ENCODE measurements at places on chromosomes 16 and 17.

GRCh38 chr16:54265575-54266107 is 20.9 kb downstream of the IRX3 start:
- DNase-seq, result no peak

DNA sequence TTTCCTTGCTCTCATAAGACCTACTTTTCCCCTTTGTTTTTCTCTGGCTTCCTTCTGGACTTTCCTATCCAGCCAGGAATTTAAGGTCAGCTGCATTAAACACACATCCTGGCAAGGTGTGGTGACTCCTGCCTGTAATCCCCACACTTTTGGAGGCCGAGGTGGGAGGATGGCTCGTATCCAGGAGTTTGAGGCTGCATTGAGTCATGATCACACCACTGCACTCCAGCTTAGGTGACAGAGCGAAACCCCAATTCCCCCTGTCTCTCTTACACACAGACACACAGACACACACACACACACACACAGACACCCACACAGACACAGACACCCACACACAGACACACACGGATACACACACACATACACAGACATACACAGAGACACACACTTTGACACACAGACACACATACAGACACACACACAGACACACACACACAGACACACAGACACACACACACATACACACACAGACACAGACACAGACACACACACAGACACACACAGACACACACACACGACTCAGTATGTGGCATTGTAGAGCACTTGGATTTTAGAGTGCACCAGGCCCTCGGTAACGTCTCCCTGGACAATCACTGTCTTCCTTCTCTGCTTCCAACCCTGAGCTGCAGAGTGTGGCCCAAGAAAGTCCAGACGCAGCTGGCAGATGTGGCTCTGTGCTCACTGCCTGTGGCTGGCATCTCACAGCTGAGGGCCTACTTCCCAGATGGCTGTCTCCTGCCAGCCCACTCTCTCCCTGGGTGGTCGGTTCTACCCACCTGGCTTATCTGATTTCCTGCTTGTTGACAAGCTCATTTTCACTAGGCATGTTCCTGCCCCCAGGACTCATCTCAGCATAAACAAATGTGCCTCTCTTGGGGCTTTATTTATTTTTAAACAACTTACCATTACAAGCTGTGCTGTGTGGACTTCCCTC is 39.0 kb downstream of the NLRP1 start:
- no peak for DNase-seq

GRCh38 chr17:61766520-61766919 is 96.8 kb downstream of the BRIP1 start:
- DNase-seq, result no peak

- peak; percentile 35 for DNase-seq
These were observed 27.1 kb upstream of the ANKFN1 start for GRCh38 chr17:56125830-56126819.

DNA sequence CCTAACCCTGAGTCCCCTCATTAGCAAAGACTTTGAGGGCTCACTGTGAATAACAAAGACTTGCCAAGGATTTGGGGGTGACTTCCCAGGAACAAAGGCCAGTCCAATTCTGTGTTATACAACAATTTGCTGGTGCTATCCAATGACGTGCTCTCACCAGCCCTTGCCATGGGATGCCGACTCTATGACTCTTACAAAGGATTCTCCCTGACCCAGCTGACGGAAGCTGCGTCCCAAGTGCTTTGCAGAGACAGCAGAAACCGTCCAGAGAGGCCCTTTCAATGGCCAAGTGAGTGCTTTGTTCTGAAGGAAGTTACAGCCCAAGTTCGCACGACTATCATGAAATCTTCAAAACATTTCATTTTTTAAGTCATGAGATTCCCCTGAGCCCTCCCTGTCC is 345.3 kb upstream of the TNRC6C start:
- no peak for DNase-seq

GRCh38 chr17:41547921-41548843 is 20.1 kb upstream of the KRT19 start:
- no peak for DNase-seq

GRCh38 chr17:17567631-17568030 is 23.9 kb downstream of the PEMT start:
- DNase-seq, result no peak

DNA sequence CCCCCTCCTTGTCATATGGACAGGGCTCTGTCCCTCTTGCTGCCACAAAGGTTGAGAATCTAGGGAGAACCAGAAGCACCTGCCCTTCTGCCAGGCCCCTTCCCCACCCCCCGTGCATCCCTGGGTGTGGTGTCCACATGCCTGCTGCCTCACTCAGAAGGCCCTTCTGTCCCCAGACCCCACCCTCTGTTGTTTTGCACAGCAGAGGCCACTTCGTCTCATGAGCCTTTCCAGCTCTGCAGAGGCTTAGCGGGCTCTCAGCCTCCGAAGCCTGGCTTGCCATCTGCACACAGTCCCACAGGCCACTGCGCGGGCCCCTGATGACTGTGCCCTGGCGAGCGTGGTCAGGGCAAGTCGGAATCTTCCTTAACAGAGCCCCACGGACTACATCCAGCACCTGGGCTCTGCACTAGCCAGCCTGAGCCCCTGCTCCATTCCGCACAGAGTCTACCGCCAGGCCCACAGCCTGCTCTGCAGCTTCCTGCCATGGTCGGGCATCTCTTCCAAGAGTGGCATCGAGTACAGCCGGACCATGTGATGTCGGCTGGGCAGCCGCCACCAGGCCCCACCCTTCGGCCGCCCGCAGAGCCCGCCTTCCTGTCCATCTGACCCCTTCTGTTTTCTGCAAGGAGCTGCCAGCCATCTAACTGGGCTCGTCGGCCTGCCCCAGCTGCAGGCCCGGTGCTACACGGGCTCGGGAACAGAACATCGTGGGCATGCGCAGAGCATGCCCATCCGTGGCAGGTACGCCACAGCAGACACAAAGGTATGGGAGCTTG is 10.8 kb downstream of the C16orf90 start:
- DNase-seq, result no peak

GRCh38 chr17:60901242-60901641 is 223.6 kb downstream of the BCAS3 start:
- DNase-seq, result no peak

- no peak for DNase-seq
These were observed 30.1 kb downstream of the FZD2 start for GRCh38 chr17:44587339-44587738.

GRCh38 chr17:17950806-17951205 is 21.4 kb downstream of the TOM1L2 start:
- no peak for DNase-seq

- peak; percentile 93 for DNase-seq
These were observed 23.0 kb upstream of the EIF1 start for GRCh38 chr17:41665566-41666236.

DNA sequence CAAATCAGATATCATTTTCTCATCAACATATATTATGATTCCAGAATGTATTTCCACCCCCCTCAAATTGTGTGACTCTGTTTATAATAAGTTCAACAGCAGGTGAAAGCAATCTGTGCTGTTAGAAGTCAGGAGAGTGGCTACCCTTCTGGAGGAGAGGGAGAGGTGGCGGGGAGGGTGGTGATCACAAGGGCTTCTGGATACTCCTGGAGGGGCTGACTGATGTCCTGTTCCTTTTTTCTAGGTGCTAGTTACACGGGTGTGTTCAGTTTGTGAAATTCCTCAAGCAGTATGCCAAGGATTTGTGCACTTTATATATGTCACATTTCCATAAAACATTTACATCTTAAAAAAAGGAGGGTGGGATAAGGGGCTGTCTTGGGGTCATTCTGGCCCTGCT is 119.1 kb downstream of the IRF8 start:
- DNase-seq, result no peak

DNA sequence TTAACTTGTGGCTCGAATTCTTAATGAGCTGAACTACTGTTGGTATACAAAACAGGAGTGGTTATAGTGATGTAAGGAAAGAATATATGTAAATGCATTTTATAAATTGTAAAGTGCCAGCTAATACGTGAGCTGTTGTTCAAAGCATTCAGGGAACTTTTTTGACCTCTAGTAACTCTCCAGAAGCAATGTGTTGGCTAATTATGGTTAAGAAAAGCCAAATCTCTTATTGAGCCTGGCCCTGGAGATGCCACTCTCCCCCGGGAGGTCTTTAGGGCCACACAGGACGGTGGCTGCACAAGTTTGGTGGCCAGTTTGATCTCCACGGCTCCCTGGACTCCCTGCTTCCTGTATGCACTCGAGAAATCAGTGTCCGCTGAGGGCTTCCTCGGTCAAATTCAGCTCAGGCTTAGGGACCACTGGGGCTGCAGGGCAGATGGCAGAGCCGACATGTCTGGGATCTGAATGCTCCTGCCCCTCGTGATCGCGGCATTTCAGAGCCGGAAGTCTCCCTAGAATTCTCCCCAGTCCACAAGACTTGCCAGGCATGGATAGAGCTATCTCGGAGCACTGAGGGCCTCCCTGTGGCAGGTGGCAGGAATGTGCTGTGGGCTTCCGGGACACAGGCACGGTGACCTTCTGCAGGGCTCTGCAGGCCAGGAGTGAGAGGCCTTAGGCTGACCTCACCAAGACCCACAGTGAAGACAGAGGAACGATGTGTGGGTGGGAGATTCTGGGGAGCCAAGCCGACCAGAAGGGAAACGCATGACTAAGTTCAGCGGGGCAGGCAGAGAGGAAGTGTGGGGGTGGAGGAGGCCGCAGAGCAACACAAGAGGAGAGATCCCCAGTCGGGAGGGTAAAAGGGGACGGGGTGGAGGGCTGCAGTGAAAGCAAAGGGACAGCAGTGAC is 18.6 kb upstream of the PITPNM3 start:
- DNase-seq, result peak; percentile 58

GRCh38 chr16:11977376-11978041 is 975 bp downstream of the SNX29 start:
- no peak for DNase-seq

- no peak for DNase-seq
These were observed 17.1 kb downstream of the C16orf74 start for GRCh38 chr16:85733839-85734170.

DNA sequence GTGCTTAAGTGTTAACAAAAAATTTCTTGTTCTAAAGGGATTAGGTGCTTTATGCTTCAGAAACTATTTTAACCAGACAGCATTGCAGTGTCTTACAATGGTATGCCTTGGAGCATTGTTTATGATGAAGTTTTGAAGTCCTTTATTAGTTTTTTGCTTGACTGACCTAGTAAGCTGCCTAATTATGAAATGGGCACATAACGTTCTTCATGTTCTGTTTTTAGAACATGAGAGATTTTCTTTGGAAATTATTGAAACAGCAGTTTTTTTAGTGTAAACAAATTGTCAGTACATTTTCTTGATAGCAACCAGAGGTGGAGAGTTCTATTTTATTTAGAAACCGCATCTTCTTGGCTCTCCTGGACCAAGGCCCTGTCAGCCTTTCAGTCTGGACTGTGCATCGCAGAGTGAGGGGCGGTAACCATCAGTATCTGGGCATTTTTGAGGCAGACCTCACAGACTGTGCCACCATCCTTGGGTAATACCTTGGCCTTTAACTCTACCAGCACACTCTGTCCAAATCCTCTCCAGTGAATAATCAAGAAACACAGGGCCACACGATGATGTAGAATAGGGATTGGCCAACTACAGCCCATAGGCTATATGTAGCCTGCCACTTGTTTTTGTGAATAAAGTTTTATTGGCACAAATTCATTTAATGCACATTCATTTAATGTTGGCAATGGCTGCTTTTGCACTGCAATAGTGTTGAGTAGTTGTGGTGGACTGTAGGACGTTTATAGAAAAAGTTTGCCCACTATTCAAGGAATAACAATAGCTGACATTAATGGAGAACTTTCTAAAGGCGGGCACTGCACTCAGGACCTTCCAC is 81.1 kb downstream of the VPS35L start:
- no peak for DNase-seq

- DNase-seq, result no peak
These were observed 12.7 kb downstream of the NDUFAF8 start for GRCh38 chr17:81251709-81252301.

- no peak for DNase-seq
These were observed 7.3 kb upstream of the IL34 start for GRCh38 chr16:70638814-70639792.

DNA sequence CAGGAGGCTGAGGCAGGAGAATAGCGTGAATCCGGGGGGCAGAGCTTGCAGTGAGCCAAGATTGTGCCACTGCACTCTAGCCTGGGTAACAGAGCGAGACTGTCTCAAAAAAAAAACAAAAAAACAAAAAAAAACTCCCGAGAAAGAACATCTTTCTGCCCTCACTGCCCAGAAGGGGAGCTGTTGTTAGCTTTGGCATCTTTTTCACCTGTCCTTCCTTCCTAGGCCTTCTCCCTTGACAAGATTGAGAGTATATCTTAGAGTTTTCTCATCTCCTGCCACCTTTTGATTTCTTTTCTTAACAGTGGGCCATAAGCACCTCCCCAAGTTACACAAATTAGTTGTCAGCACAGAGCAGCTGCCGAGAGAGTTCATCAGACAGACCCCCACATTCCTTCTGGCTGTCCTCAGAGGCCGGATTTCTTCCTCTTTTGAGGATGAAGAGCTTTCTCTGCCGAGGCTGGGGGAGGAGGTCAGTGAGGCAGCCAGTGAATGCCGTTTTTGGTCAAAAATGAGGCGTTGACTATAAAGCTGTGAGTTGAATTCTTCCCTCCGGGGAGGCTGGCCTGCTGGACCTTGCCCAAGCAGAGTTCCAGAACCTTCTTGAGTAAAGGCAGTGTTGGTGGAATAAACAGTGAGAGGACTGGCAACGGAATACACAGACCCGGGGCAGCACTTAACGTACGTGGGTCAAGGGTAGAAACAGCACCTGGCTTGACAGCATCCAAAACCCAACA is 127.0 kb downstream of the ABCC6 start:
- DNase-seq, result no peak

GRCh38 chr17:41664587-41665565 is 23.8 kb upstream of the EIF1 start:
- DNase-seq, result no peak

DNA sequence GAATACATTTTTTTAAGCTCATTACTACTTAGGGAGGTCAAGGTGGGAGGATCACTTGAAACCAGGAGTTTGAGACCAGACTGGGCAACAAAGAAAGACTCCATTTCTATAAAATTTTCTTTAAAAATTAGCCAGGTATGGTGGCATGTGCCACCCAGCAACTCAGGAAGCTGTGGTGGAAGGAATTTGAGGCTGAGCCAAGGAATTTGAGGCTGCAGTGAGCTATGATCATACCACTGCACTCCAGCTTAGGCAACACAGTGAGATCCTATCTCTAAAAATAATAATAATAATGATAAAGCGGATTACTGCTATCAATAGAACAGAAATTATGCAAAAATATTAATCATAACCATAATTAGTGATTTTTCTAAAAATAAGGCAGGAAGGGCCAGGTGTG is 170.3 kb downstream of the COPRS start:
- no peak for DNase-seq

DNA sequence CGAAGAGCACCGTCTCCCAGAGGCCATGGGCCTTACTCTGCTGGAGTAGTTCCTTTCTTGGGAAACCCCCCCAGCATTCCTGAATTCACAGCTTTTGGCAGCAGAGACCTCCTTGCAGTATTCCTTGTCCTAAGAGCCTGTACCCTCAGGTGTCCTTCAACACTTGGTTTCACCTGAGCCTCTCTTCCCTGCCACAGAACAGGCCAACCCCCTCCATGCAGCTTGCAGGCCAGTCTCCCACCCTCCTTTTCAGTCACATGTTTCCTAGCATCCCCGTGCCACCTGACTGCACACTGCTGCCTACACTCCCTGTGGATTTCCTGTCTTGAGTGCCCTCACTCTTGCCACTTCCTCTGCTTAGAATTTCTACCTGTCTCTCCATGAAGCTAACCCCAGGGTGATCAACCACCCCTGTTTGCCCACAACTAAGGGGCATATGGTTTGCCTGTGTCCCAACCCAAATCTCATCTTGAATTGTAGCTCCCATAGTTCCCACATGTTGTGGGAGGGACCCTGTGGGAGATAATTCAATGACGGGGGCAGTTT is 65.5 kb downstream of the DYNLRB2 start:
- DNase-seq, result no peak

- DNase-seq, result no peak
These were observed 427.0 kb upstream of the RBFOX1 start for GRCh38 chr16:6905601-6906000.

All from GM12865 (cell line).